ENCODE measurements at places on chromosomes 11 and 22. TPM values are rescaled to one million over a fixed set of nuclear protein-coding genes. Genes with fewer than 3 reads are reported as not detected.

Gene WNT7B
- total RNA-seq: 4.2 TPM

Gene ANO9
- total RNA-seq: not detected

Gene SERPIND1
- total RNA-seq: 0.96 TPM

Gene LSP1
- 1.3 TPM for total RNA-seq

Gene APOC3
- not detected for total RNA-seq

Gene IL18BP
- 8.8 TPM for total RNA-seq

Gene GSTT2B
- 2.3 TPM for total RNA-seq

Gene BCR
- 120 TPM for total RNA-seq

Gene KCNJ1
- not detected for total RNA-seq

Gene OR52B2
- not detected for total RNA-seq

Gene CYB5R2
- total RNA-seq: 3.8 TPM

Data from dorsolateral prefrontal cortex (tissue), 122 donors.